IMR-90 (cell line): ENCODE measurements at places on chromosomes 5 and 9. TPM values are rescaled to one million over a fixed set of nuclear protein-coding genes. Genes with fewer than 3 reads are reported as not detected.

The KCNIP1 gene
- total RNA-seq, result not detected in 2 replicates

The PCDHB8 gene
- 0.18 and 0.28 TPM in 2 replicates for total RNA-seq

The RNF180 gene
- 0.36 and 0.56 TPM in 2 replicates for total RNA-seq

The LIX1 gene
- not detected in 2 replicates for total RNA-seq

The GPR107 gene
- total RNA-seq, result 16.7 and 17.8 TPM in 2 replicates

The NMUR2 gene
- not detected in 2 replicates for total RNA-seq

The SLCO4C1 gene
- total RNA-seq, result not detected in 2 replicates

The SHOC1 gene
- not detected in 2 replicates for total RNA-seq

The GAPT gene
- total RNA-seq, result not detected in 2 replicates

The PLAC8L1 gene
- not detected in 2 replicates for total RNA-seq

The CYLC2 gene
- total RNA-seq, result not detected in 2 replicates

The ANKDD1B gene
- 0.28 TPM in 1 of 2 replicates, not detected in the other for total RNA-seq

The SLC45A2 gene
- not detected in 2 replicates for total RNA-seq

The COL23A1 gene
- not detected in 2 replicates for total RNA-seq

The POU4F3 gene
- total RNA-seq, result not detected in 2 replicates

The KCNT1 gene
- total RNA-seq, result not detected in 2 replicates

The ANKRD33B gene
- total RNA-seq, result 2.5 and 2.8 TPM in 2 replicates

The FBLL1 gene
- total RNA-seq, result under 0.01 and 0.18 TPM in 2 replicates

The PTGR1 gene
- 45.9 and 80.8 TPM in 2 replicates for total RNA-seq
